Activated naive CD8-positive, alpha-beta T cell treated with anti-CD3 and anti-CD28 coated beads, Interleukin-2, amount 10 ng/mL, durations not matched to agents 7 days and 5 days (primary cell): ENCODE measurements at places on chromosomes 4 and X. TPM values are rescaled to one million over a fixed set of nuclear protein-coding genes. Genes with fewer than 3 reads are reported as not detected.

DNA sequence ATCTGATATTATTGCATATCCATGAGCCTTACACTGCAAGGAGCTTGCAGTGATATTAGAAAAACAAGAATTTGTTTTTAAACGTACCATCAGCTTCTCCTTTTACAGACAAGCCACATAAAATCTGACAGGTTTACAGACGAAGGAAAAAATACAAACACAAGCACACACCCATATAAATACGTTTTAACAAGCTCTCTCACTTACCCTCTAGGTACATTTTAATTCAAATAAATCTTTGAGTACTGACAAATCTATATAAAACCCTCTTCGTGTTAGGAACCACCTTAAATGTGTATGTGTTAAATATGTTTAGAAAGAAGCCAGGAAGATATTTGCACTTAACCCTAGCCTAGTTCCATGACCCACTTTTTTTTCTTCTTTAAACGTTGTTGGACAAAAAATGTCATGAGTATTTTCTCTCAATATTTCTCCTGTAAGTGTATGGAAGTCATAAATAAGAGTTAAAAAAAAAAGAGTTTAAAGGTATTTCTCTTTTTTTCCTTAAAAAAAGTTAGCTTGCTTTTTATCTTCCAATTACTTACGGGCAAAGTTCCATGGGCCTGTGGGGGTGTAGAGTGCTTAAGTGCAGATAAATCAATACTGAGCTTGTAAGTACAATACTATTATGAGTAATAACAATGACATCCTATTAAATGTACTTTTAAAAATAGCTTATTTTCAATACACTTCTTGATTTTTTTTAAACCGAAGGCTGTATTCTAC is 1.5 kb downstream of the ARAP2 start:
- no peak for DNase-seq

DNA sequence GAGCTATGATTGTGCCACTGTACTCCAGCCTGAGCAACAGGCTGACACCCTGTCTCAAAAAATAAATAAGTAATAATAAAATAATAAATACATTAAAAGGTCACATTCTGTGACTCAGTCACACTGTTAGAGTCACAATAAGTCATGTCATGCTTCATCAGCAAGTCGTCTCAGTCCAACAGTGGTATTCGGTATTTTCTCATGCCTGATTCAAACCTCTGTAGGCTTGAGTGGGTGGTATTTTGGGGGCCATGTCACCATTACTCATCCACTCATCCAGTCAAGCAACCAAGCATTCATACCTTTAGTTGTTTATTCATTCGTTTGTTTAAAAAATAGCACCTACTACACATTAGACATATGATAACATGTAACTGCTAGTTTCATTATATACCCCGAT is 46.9 kb downstream of the SUPT20HL2 start:
- no peak for DNase-seq

GRCh38 chr4:70564033-70564432 is 28.0 kb upstream of the AMBN start:
- no peak for DNase-seq

- no peak for DNase-seq
These were observed 32.9 kb downstream of the EREG start for GRCh38 chr4:74397748-74398426.

SLC10A7 gene
- total RNA-seq: 19.5 TPM

GRCh38 chr4:170083541-170083940 is 6.2 kb downstream of the AADAT start:
- no peak for DNase-seq

- DNase-seq: no peak
These were observed 101.9 kb downstream of the LNX1 start for GRCh38 chr4:53489279-53489889.

SHROOM3 gene
- not detected for total RNA-seq

DNA sequence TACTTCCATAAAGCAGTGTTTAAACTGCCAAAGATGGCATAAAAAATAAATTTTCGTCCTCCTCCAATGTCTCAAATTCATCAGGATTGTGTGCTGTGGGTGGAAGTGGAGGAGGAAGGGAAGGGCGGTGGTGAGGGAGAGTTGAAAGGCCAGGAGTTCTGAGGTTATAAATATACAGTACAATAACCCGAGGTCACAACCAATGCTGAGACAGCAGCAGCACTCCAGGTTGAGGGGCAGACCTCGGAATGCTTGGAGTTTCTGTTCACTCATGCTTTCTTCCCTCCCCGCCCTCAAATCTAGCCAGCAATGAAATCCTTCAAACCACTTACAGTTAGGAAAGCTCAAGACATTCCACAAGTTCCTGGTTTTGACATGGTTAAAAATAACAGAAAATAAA is 134.0 kb upstream of the SMAD1 start:
- DNase-seq: no peak

C1GALT1C1 gene
- total RNA-seq: 20.2 TPM

- DNase-seq: no peak
These were observed 418.0 kb upstream of the SPOCK3 start for GRCh38 chr4:167652267-167652666.

- no peak for DNase-seq
These were observed 2.5 kb upstream of the ARSD start for GRCh38 chrX:2931612-2932011.

FAM90A26 gene
- not detected for total RNA-seq

DNA sequence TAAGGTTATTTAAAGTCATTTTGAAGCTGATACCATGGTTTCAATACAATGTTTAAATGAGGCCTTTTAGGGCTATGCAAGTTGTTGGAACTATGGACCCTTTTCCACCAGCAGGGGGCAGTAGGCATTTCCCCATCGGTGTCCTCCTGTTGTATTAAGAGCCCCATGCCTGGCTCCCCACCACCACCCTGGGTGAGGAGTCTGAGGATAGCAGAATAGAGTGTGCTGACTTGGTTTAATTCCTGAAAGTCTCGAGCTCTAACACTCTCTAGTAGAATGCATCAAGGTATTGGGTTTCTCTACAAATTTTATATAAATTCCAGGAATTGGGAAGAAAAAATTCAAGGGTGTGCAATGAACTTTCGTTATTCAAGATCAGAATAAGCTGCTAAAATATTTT is 234.8 kb upstream of the JADE1 start:
- peak; percentile 47 for DNase-seq

KIT gene
- 0.64 TPM for total RNA-seq

ATOH1 gene
- total RNA-seq: not detected

GRCh38 chr4:169745291-169745690 is 12.5 kb downstream of the HPF1 start:
- DNase-seq: no peak

GRCh38 chrX:41189156-41189555 is 103.9 kb downstream of the USP9X start:
- no peak for DNase-seq

GRCh38 chr4:84857296-84857695 is 109.2 kb downstream of the WDFY3 start:
- no peak for DNase-seq

DNA sequence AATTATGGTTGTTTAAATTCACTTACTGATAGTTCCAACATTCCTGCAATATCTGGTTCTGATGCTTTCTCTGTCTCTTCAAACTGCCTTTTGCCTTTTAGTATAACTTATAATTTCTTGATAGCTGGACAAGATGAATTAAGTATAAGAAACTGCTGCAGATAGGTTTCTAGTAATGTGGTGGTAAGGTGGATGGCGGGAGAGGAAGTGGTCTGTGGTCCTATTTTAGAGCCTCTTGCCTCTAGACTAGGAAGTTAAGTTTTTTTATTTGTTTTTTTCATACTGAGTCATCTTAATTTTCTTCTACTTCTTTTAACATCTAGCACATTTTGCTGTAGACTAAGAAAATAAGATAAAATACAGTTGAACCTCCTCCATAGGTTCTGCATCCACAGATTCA is 310.0 kb downstream of the SLITRK2 start:
- no peak for DNase-seq

DNA sequence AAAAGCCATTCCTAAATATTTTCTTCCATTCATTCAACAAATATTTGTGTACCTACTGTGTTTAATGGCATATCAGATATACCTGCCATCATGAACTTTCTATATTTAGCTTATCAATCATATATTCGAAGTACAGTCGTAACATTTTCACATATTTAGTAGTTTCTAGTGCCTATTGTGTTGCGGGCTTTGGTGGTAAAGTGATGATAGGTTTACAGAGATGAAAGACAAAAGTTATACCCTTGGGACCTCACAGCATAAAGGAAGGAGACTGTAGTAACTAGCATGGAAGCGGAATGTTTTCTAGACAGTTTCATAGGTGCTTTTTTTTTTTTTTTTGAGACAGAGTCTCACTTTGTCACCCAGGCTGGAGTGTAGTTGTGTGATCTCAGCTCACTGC is 39.5 kb downstream of the RBPJ start:
- DNase-seq: no peak

GRCh38 chr4:155705664-155706063 is 39.0 kb downstream of the GUCY1A1 start:
- DNase-seq: no peak

NIPAL1 gene
- total RNA-seq: 1.1 TPM

- DNase-seq: no peak
These were observed 69.7 kb downstream of the ZFYVE28 start for GRCh38 chr4:2348786-2349185.

LINC00632 gene
- total RNA-seq: not detected

DNA sequence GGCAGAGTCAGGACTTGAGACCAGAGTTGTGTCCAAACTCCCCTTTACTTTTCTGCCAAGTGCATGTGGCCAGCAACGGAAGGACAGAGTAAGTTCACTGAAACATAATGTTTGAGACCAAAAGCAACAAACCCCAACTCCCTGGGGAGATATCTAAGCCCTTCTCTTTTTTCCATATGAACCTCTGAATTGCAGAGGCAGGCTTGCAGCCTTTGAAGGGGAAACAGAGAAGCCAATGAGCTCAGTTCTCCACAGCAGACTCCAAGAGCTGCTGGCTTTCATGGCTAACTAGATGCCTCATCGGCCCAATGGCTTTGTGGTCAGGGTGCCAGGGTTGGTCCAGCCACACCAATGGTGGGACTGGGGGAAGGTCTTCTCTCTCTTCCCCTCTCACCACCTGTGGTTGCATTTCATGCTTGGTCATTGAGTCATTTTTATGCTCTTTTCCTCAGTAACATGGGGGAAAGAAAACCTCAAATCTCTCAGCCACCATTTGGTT is 34.0 kb downstream of the STARD8 start:
- no peak for DNase-seq

DNA sequence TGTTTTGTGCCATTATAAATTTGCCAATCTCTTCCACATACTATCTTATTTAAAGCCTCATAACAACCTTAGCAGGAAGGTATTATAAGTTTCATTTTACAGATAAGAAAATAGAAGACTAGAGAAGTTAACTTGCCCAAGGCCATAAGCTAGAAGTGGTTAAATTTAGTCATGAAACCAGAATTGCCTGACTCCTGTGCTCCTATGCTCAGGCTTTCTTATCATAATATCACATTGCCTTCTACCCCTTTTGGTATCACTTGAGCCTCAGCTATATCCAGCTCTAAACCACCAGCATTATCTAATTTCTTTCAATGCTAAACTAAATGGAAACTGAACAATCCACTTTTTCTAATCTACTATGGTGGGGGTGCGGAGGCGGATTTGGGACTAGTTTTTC is 164.7 kb downstream of the GBA3 start:
- DNase-seq: no peak

- DNase-seq: no peak
These were observed 9.6 kb downstream of the DRP2 start for GRCh38 chrX:101229170-101229569.

- DNase-seq: no peak
These were observed 44.8 kb downstream of the GSX2 start for GRCh38 chr4:54144661-54145171.

GLRA2 gene
- not detected for total RNA-seq

GRCh38 chr4:80201252-80202151 is 4.2 kb downstream of the PRDM8 start:
- DNase-seq: no peak

DNA sequence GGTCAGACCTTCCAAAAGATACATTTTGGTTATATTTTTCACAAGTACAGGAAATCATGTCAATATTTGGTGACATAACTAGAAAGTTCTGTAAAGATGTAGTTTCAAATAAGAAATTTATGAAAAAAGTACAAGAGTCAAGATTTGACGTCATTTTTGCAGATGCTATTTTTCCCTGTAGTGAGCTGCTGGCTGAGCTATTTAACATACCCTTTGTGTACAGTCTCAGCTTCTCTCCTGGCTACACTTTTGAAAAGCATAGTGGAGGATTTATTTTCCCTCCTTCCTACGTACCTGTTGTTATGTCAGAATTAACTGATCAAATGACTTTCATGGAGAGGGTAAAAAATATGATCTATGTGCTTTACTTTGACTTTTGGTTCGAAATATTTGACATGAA is 536 bp downstream of the UGT2B7 start:
- DNase-seq: no peak

GRCh38 chrX:7925867-7926472 is 1.2 kb downstream of the PNPLA4 start:
- peak; percentile 34 for DNase-seq

- DNase-seq: no peak
These were observed 42.1 kb upstream of the SH3RF1 start for GRCh38 chr4:169312690-169313422.

NAP1L3 gene
- 2.7 TPM for total RNA-seq

- DNase-seq: no peak
These were observed 1549.3 kb upstream of the ADGRL3 start for GRCh38 chr4:59650861-59651260.

CXCL5 gene
- not detected for total RNA-seq

DNA sequence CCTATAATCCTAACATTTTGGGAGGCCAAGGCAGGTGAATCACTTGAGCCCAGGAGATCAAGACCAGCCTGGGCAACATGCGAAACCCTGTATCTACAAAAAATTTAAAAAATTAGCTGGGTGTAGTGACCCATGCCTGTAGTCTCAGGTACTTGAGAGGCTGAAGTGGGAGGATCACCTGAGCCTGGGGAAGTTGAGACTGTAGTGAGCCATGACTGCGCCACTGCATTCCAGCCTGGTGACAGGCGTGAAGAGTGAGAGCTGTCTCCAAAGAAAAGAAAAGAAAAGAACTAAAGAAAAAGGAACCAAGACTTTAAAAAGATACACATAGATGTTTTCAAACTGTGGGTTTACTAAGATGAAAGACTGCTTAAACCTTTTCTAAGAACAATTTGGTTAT is 129.0 kb downstream of the SPCS3 start:
- no peak for DNase-seq

APLN gene
- 2.4 TPM for total RNA-seq
